BJ (cell line): ENCODE measurements at places on chromosomes 7 and 10.
A peak's percentile ranks its signal among the peaks of the same experiment; 100 is the strongest.

DNA sequence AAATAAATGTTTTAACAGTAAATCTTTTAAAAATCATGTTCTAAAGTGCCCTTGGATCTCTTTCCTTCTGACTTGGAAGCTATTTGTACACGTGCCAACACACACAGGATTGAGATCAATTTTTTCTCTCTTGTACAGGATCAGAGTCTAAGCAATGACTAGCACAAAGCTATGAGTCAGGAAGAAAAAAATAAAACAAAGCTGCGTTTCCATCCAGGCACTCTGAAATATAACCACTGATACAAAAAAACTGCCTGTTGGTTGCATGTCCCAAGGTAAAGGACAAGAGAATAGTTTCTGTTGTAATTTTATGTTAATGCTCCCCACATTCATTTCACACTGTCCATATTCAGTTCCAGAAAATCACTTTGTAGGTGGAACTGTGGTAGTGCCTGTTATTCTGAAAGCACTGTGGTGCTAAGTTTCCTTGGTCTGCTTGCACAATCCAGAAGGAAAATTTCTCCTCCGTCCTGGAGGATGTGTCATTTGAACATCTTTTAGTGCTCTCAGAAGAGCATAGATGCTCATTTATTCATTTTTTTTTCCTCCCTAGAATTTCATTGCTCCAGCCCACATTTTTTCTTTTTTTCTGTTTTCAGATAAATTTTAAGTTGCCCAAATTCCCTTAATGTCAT, 113.4 kb downstream of the PLXDC2 start:
- no peak for DNase-seq

DNA sequence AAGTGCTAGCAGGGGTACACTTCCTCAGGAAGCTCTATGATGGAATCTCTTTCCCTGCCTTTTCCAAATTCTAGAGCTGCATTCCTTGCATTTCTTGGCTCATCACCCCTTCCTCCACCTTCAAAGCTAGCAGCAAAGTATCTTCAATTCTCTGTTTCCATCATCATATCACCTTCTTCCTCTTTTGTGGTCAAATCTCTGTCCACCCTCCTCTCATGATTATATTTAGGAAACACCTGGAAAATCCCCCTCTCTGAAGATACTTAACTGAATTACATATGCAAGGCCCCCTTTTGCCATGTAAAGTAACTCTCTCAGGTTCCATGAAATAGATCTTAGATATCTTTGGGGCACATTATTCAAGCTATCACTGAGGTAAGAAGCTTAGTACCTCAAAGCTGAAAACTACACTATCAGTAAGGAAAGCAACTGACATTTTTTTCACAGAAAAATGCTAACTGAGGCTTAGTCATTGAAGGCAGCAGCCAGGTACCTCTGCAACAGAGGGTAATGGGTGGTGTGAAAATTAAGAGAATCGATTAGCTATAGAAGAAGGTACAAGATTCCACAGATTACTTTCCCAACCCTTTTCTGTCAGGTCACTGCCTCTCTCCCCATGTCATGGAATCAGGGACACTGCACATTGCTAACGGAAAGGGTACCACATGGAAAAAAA, 197.3 kb downstream of the MACC1 start:
- no peak for DNase-seq

- DNase-seq: no peak
Measured at GRCh38 chr7:14931511-14932215, 29.1 kb upstream of the DGKB start.

- no peak for DNase-seq
Measured at GRCh38 chr10:47036771-47037170, 125.5 kb downstream of the PTPN20 start.

GRCh38 chr7:28172958-28173357, 7.6 kb downstream of the JAZF1 start:
- DNase-seq: no peak

GRCh38 chr7:5691606-5692005, 89.9 kb downstream of the RNF216 start:
- DNase-seq: no peak

DNA sequence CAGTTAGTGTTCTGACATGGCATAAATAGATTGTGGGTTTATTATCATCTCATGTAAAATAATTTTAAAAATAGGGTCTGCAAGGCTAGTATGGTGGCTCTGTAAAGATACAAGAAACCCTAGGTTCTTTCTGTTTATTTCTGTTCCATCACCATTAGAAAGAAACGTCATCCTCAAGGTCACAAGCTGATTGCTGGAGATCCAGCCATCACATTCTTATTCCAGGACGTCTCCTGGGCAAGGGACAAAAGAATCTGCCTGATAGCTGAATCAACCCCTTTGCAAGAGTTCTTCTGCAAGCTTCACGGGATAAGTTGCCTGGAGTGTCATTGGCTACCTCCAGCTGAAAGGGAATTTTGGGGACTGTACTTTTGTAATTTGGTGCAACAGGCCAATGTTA, 184.4 kb downstream of the CAMK1D start:
- no peak for DNase-seq

GRCh38 chr10:111974325-111974724, 209.2 kb downstream of the GPAM start:
- no peak for DNase-seq

DNA sequence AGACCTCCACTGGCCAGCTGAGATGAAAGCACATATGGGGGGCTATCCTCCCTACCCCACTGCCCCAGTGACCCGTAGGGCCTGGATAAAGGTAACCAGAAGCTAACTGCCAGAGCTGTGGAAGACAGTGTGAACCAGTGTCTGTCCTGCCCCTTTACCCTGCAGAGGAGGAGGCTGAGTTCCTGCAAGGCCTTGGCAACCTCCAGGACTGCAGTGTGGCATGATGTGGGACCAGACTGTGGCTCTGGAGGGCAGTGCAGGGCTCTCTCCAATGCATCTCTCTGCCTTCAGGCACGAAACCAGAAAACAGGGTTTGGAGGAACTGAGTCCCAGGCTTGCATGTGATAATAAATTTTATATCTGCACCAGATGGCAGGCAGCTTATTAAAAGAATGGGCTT, 93.1 kb downstream of the EPC1 start:
- no peak for DNase-seq

GRCh38 chr10:126638542-126638941, 32.0 kb downstream of the C10orf90 start:
- no peak for DNase-seq

DNA sequence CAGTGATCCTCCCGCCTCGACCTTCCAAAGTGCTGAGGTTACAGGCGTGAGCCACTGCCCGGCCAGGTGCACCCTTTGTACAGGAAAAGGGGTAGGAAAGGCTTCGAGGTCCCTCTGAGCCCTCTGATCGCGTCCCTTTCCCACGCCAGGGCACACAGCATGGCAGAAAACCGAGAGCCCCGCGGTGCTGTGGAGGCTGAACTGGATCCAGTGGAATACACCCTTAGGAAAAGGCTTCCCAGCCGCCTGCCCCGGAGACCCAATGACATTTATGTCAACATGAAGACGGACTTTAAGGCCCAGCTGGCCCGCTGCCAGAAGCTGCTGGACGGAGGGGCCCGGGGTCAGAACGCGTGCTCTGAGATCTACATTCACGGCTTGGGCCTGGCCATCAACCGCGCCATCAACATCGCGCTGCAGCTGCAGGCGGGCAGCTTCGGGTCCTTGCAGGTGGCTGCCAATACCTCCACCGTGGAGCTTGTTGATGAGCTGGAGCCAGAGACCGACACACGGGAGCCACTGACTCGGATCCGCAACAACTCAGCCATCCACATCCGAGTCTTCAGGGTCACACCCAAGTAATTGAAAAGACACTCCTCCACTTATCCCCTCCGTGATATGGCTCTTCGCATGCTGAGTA, 871 bp downstream of the POP7 start:
- DNase-seq: no peak

DNA sequence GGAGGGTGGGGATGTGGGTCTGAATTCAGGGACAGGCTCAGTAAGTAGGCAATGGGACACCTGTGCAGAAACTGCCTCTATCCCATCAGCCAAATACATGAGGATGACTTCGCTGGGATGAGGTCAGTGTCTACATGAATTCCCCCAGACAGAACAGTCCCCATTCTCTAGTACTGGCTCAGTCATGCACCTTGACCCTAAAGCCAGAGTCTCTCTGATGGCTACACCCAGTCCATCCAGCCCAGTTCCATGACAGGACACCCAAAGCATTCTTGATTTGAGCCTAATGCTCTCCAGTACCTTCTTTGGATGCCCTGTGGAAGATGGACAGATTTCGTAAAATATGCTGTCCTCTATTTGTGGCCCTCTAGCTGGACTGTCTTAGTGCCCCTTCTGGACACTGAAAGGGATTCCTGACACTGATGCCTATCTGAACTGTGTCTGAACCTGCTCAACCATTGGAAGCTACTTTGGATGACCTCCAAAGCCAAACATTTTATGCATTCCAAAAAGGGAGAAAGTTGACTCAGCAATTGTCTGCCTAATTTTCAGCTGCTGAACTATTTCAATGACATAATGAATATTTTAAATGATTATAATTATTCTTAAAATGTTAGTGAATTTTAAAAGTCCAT, 14.6 kb downstream of the SFRP4 start:
- DNase-seq: no peak

DNA sequence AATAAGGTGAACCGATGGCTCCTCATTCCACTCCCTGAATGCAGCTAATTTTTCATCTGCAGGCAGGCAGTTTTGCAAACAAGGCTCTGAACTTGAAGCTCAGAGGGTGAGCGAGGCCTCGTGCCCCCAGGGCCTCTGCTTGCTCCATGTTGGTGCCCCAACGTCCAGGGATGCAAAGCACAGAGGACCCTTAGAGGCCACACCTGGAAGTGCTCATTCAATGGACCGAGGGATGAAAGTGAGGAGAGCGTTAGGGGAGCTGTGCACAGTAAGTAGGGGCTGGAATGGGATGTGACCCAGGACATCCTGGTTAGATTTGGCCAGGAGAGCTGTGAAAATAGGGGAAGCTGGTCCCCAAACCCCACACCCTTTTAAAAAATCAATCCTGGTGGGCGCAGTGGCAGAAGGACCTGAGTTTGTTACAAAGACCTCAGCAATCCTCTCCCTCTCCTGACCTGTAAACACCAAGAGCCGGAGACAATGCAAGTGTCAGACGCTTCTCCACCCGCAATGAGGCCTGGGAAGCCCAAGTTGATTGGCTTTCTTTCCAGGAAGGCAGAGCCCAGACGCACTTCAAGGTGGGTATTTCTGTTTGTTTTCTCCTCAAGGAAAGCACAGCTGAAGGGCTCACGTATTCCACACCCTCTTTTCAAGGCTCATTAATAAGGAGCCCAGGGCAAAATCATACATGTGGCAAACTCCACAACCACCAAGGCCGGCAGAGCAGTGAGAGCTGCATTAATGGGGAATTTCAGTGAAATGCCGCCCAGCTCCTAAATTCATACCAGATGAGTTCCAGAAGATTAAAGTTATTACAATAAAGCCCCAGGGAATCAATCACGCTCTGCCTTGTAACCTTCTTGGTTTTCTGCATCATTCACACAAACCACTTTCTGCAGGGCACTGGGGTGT, 14.1 kb upstream of the CXCL12 start:
- peak; percentile 48 for DNase-seq

GRCh38 chr10:112584276-112584675, 137.3 kb downstream of the VTI1A start:
- DNase-seq: no peak

DNA sequence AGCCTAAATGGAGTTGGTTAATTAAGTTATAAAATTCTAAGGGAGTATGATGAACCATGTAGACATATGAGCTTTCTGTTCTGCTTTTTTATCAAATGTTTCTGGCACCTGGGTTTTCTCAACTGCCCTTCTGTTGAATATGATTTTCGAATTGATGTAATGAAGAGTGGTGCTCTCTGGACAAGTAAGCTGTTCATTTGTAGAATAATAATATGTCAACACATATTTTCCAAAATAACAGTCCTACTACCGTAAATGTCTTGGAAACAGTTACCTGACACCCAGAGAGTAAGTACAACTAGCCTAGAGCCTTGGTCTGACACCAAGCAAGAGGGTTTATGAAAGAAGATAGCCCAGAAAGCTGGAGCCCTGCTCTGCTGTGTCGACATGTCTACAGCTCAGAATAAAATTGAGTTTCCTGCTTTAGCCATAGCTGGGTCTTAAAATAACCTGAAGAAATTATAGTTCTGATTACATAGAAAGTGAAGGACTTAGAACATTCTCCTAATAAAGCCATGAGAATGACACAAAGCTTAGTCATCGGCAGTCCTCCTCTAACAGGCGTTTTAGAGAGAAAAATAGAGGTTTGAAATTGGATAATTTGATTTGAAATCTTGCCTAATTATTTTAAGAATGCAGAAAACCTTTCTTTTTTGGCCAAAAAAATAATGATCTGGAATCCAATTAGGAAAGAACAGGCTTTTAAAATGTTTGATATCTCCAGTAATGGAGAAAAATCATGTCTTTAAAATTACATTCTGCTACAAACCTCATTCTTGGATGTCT, 25.1 kb downstream of the HDAC9 start:
- DNase-seq: peak; percentile 70

- no peak for DNase-seq
Measured at GRCh38 chr10:63919575-63920279, 398.5 kb downstream of the REEP3 start.

DNA sequence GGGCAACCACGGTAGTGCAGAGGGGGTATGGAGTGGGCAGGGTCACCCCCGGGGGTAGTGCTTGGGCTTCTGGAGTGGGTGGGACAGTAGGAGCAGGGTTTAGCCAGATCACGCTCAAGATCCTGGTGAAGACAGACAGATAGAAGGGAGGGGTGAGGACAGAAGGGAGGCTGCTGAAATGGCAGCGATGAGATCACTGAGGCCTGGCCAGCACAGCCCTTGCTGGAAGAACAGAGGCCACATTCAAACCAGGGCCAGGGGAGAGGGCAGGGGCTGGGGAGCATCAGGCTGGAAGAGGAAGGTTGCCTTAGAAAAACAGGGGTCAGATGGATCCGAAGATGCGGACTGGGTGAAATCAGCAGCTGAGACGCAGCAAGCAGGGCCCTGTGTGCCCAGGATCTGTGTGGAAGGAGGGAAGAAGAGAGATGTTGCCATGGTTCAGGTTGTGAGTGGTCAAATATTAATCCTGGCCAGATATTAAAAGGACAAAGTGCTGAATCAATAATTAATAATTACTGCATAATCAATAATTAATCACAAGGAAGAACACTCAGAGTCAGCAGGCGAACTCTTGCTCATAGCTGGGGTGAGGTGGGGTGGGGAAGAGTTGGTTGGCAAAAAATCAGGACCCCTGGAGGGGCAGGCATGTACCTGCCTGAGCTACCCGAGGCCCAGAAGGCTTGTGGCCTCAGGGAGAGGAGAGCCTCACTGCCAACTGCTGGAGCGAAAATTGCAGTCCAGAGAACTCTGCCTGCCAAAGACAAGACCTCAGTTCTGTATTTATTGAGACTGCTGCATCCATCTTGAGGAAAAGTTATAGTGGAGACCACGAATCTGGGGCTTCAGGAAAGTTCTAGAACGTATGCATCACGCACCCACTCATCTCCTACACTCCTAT, 105.7 kb downstream of the GRB10 start:
- no peak for DNase-seq

- peak; percentile 59 for DNase-seq
Measured at GRCh38 chr10:30671026-30671616, 41.6 kb upstream of the LYZL2 start.

- no peak for DNase-seq
Measured at GRCh38 chr10:17710181-17710580, 41.8 kb upstream of the TMEM236 start.
